ENCODE measurements at places on chromosomes 3 and 15.
A peak's percentile ranks its signal among the peaks of the same experiment; 100 is the strongest.

- peak; percentile 5 for DNase-seq
These were observed 79.6 kb downstream of the CRYGS start for GRCh38 chr3:186464424-186465093.

DNA sequence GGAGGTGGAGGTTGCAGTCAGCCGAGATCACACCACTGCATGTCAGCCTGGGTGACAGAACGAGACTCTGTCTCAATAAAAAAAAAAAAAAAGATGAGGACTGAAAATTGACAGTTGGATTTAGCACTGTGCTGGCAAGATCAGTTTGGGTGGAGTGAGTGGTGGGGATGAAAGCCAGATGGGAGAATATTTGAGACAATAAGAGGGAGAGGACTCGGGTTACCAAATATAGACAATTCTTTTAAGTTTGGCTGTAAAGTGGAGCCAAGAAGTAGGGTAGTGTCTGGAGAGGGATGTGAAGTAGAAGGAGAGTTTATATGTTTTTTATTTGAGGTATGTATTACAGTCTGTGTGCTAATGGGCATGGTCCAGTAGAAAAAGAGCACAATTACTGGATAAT lies 20.4 kb downstream of the TMOD3 start:
- no peak for DNase-seq

DNA sequence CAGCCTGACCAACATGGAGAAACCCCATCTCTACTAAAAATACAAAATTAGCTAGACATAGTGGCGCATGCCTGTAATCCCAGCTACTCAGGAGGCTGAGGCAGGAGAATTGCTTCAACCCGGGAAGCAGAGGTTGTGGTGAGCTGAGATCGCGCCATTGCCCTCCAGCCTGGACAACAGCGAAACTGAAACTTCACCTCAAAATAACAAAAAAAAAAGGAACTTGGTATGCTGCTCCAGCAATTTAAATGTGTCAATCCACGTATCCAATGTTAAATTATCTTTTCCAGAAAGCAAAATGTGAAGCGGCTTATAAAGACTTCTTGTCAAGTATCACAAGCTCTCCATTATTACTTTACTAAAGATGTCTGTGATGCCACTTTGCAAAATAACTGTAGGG lies 9.9 kb upstream of the ARIH1 start:
- DNase-seq = no peak

DNA sequence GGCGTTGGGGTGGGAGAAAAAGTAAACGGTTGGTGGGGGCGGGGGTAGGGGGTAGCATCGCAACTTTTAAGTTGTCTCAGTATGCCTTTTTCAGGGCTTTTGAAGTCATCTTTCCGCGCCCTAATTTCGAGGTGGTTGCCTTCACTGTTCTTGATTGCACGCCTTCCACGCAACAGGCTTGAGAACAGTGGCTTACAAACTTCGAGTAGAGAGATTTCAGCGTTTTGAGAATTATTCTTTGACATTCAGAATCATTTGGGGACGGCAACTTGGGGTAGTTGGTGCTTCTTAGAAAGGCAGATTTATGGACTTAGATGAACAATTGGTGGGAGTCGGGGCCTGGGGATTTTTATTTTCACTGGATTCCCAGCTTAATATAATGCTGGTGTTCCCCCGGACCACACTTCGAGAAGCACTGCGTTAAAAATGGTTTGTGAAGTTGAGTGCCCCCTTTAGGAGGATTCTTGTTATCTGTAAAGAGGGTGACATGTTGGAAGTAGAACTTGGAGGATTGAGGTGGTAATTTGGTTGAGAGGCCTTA lies 880 bp downstream of the PPP4R2 start:
- peak; percentile 26 for DNase-seq

GRCh38 chr3:127822682-127823425 lies 539 bp upstream of the MGLL start:
- peak; percentile 51 for DNase-seq

- no peak for DNase-seq
These were observed 102.8 kb downstream of the FRMD5 start for GRCh38 chr15:44092221-44092620.

DNA sequence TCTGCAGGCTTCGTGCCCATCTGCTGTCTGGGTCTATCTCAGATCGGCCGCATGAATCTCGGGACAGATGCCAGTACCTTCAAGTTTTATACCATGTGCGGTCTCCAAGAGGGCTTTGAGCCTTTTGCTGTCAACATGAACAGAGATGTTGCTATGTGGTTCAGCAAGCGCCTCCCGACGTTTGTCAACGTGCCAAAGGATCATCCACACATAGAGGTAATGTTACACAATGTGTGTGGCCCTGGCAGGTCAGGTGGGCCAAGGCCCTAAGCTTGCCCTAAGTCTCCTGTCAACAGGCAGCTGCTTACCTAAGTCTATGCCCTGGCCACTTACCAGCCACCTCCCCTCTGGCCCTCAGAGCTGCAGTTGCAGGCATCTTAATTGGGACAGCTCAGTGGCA lies 324.0 kb upstream of the CHRM5 start:
- no peak for DNase-seq

DNA sequence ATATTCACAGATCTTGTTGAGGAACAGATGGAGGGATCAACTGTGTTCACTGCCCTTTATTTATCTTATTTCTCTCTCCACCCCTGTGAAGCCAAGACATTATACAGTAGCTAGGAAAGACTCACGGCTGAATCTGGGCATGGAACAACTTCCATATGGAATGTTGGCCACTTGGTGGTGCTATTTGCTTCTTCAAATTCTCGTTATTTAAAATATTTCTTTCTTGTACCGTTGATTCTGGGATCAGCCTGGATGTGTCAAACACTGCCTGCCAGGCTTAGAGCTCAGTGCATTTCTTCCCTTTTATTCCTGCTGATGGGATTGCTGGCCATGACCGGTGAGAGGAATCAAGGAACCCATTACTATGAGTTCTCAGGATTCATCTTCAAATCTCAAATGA lies 17.5 kb upstream of the GASK1A start:
- peak; percentile 56 for DNase-seq

GRCh38 chr15:94606286-94606685 lies 374.9 kb downstream of the MCTP2 start:
- DNase-seq = no peak

DNA sequence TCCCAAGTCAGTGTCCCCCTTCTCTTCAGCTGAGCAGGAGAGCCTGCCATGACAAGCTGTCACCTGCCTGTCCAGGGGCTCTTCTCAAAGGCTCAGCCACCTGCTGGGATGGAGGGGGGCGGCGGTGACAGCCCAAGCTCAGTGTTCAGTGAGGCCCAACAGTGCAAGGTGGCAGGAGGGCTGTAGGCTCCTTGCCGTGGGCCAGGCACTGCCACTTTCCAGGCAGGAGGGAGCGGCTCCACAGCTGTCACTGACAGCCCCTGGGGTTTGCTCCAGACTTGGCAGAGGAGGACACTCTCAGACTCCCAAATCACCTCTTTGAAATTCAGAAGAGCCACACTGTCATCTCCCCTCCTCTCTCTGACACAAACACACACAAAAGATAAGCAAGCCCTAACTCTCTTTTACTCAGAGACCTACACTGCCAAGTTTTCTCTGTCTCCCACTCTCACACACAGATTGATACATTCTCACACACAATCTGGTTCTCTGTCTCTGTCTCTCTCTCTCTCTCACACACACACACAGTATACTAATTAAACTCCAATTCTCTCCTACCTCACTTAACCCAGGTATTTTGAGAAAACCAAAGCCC lies 443.3 kb downstream of the EPHB1 start:
- no peak for DNase-seq

- no peak for DNase-seq
These were observed 455.7 kb downstream of the FOXP1 start for GRCh38 chr3:71127844-71128243.

- peak; percentile 45 for DNase-seq
These were observed 5.5 kb downstream of the AP3S2 start for GRCh38 chr15:89888214-89888804.
